ENCODE measurements at places on chromosomes 16 and 17. TPM values are rescaled to one million over a fixed set of nuclear protein-coding genes. Genes with fewer than 3 reads are reported as not detected.

Gene KREMEN2
- total RNA-seq, result not detected

Gene EVPL
- 0.16 TPM for total RNA-seq

Gene RAMP2
- 58.2 TPM for total RNA-seq

Gene TCAP
- total RNA-seq, result 0.64 TPM

Gene CDK5R1
- total RNA-seq, result 1.8 TPM

Gene PRSS8
- 0.51 TPM for total RNA-seq

Gene EVI2A
- 16.4 TPM for total RNA-seq

Gene DOC2B
- total RNA-seq, result 41.5 TPM

Gene KRT20
- total RNA-seq, result 1.2 TPM

Gene NEUROD2
- total RNA-seq, result not detected

Gene EDC4
- 41.3 TPM for total RNA-seq

Gene CCL4
- 25.3 TPM for total RNA-seq

Gene PLXDC1
- total RNA-seq, result 6.3 TPM

GRCh38 chr16:11699234-11699894, 31.1 kb downstream of the SNN start:
- DNase-seq, result no peak

- no peak for DNase-seq
Observed at GRCh38 chr17:67578142-67578457, 139.6 kb upstream of the NOL11 start.

DNA sequence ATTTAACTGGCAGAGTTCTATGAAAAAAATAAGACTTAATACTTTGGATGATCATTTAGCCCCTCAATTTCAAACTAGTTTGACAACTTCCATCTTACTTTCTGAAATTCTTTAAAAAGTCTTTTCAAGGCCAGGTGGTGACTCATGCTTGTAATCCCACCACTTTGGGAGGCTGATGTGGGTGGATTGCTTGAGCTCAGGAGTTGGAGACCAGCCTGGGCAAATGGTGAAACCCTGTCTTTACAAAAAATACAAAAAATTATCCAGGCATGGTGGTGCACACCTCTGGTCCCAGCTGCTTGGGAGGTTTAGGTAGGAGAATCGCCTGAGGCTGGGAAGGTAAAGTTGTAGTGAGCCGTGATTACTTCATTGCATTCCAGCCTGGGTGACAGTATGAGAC, 154.4 kb downstream of the TANC2 start:
- no peak for DNase-seq

DNA sequence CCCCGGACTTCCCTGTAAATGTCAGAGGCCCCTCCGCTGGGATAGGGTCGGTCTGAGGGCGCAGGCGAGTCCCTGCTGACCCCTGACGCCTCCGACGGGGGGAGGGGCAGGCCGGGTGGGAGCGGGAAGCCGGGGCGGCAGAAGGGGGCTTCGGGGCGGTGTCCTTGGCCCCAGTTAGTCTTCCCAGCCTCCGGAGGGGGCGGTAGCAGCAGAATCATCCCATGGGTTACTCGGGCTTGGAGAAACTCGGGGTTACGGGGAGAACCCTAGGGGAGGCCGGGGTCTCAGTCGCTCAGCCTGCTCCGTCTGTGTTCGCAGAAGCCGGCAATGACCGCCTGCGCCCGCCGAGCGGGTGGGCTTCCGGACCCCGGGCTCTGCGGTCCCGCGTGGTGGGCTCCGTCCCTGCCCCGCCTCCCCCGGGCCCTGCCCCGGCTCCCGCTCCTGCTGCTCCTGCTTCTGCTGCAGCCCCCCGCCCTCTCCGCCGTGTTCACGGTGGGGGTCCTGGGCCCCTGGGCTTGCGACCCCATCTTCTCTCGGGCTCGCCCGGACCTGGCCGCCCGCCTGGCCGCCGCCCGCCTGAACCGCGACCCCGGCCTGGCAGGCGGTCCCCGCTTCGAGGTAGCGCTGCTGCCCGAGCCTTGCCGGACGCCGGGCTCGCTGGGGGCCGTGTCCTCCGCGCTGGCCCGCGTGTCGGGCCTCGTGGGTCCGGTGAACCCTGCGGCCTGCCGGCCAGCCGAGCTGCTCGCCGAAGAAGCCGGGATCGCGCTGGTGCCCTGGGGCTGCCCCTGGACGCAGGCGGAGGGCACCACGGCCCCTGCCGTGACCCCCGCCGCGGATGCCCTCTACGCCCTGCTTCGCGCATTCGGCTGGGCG, 542 bp downstream of the GUCY2D start:
- peak; percentile 73 for DNase-seq

- no peak for DNase-seq
Observed at GRCh38 chr17:7858522-7858810, 663 bp downstream of the CYB5D1 start.

DNA sequence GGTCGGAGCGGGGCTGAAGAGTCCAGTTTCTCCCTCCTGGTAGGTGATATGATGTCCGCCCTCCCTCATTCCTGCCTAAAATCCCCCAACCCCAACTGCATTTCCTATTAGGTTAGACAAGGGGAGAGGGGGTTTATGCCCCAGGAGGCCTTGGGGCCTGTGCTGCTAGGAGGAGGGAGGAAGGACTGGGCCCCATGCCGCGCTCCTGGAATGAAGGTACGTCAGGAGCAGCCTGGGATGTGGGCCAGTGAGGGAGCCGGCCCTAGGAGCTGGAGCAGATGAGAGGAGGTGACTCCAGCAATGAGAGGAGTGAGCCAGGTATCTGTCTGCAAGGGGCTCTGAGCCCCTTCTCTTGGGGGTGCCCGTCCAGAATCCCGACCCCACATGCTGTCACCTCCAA, 46.9 kb upstream of the CDC42EP4 start:
- DNase-seq, result no peak

DNA sequence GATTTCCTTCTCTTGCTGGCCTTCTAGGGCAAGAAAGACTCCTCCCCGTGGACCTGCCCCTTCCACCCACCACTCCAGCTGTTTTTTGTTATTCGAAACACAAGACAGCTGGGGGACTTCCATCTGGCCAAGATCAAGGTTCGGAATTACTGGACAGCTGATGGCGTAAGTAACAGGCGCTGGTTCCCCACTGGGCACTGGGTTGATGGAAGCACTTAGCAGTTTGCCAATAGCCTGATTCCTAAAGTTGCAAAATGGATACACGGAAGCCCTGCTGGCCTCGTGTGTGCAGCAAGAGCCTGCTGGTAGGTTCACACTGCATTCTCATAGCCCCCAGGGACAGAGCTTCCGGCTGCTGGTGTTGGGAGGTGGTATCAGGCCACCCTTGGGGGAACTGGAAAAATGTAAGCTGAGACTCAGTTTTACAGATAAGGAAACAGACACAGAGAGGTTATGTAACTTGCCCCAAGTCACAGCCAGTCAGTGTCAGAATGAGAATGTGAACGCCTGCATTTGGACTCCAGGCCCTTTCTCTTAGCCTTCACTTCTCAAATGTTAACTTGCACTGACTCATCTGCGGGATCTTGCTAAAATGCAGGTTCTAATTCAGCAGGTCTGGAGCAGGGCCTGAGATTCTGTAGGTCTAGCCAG, 171.7 kb downstream of the KATNIP start:
- no peak for DNase-seq

DNA sequence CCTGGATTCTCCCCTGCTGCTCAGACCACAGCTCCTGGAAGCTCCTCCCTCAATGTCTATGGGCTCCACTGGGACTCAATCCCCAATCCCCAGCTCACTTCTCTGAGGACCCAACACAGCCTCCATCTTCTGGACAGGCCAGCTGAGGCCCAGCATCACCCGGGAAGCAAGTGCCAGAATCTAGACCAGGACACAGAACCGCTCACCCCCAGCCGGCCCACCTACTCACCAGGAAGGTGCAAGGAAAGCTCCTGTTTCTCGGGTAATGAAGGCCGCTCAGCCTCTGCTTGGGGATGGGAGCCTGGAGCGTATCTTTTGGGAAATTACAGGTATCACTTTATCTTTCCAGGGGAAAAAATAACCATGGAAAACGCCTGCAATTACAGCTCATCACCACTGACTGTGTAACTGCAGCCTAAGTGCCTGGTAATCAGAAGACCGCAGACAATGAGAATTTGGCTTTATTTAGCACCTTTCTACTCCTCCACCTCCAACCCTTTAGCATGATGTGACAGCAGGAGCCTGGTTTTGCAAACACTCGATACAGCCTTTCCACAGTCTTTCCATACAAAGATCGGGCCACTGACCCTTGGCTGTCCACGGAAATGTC, 49.6 kb upstream of the RPL38 start:
- peak; percentile 24 for DNase-seq

GRCh38 chr17:49082231-49082630, 50.3 kb upstream of the B4GALNT2 start:
- no peak for DNase-seq

GRCh38 chr16:74586948-74587347, 20.0 kb downstream of the GLG1 start:
- no peak for DNase-seq

- no peak for DNase-seq
Observed at GRCh38 chr17:28521311-28522085, 15.3 kb downstream of the FOXN1 start.

- DNase-seq, result no peak
Observed at GRCh38 chr17:65365169-65365568, 196.3 kb downstream of the AXIN2 start.

DNA sequence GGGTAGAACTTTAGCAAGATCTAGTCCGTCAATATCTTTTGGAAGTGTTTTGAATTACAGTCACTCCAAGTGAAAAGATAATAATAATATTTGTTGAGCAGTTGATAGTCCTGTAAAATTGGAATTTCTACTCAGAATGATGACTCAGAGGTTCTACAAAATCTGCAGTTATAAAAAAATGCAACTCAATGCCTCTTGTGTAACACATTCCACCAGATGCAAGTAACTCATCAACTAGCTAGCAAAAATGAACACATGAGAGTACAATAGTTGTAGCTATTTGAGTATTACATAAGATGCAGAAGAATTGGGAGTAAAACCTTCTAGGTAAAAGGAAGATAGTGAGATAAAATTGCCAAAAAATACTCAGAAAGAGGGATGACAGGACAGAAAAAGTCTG, 177.2 kb downstream of the CDH8 start:
- DNase-seq, result no peak

GRCh38 chr16:11639925-11640899, 28.0 kb upstream of the SNN start:
- DNase-seq, result no peak

DNA sequence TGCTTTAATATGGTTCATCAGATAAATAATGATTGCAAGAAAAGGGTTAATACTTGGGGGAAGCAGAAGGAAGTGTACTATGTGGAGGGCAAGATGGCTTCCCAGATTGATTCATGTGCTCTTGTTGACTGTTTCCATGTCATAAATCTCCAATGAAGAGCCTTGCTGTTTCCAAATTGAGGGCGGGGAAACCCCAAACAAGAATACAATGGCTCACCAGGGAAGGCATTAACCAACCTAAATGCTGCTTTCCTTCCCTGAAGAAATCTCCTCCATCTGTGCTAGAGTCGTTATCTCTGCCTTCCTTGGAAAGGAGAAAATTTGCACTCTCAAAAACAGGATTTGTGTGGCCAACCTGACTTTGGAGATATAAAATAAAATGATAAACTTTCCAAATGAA, 28.0 kb upstream of the CDH13 start:
- DNase-seq, result no peak

- DNase-seq, result no peak
Observed at GRCh38 chr17:40436636-40437035, 6.6 kb upstream of the IGFBP4 start.

- no peak for DNase-seq
Observed at GRCh38 chr17:76422406-76422805, 30.5 kb downstream of the UBE2O start.

GRCh38 chr17:60065867-60066266, 12.9 kb downstream of the HEATR6 start:
- no peak for DNase-seq

DNA sequence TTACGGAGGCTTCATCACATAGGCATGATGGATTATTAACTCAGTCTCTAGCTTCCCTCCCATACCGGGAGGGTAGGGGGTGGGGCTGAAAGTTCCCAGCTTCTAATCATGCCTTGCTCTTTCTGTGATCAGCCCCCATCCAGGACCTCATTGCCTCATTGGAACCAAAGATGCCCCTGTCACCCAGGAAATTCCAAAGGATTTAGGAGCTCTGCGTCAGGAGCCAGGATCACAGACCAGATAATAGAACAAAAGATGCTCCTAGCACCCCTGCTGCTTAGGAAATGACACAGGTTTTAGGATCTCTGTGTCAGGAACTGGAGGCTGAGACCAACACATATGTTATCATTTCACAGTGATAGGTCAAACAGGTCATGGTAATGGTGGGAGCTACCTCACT, 9.7 kb downstream of the USB1 start:
- DNase-seq, result no peak

DNA sequence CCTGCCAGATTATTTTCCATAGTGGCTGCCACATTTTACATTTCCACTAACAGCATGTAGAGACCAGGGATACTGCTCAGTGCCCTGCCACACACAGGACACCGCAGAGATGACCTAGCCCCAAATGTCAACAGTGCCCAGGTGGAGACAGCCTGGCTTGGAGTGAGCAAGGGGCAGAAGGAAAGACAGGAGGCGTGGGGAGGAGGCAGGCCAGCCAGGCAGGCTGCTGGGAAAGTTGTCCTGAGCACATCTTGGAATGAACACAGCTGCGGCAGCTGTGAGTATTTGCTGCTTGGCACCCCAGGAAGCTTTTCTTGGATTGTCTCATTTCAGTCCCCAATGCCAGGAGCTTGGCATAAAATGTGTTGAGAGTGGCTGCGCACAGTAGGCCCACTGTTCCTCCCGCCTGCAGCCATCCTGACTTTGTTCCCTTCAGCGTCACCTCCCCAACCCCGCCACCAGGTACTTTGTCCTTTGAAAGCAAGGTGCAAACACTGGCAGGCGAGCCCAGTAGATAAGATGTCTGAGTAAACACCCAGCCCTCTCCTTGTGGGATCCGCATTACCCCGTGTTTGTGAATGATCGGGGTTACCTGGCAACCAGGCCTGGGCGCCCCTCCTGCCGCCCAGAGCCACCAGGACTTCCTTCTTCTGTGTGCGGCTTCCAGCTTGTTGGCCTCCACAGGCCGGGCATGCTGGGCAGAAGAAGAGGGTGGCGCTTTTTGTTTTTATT, 114.0 kb downstream of the CMIP start:
- DNase-seq, result no peak

- DNase-seq, result no peak
Observed at GRCh38 chr16:473046-474043, 47.9 kb downstream of the RAB11FIP3 start.

DNA sequence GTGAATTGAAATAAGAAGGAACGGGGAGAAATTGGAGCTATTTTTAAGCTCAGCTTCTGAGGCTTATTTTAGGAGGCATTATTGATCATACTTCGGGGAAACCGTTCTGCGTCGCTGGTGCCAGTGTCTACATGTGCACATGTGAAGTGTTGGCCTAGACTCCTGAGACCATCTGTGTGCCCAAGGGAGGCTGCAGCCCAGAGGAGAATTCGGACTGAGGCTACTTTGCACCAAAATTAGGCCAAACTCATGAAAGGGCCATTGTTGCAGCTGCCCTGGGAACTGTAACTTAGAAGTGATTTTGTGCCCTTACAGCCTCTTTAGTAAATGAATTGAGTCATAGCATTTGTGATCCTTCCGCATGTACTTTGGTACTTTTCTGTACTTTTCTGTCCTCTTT, 102.0 kb upstream of the NOL11 start:
- DNase-seq, result peak; percentile 20

DNA sequence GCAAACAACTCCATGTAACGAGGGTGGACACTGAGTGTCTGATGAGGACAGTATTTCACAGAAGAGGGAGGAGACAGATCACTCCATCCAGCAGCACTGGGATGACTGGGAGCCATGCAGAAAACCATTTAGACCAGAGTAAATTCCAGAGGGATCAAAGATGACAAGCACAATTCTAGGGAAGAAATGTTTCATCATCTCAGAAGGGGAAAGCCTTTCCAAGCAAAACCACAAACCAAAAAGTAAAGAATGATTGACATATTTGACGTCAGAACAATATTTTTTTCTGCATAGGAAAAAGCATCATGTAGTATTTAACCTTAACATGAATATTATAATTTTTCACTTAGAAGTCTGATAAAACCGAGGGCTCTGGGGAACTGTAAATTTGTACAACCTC, 4.8 kb downstream of the DNASE1 start:
- DNase-seq, result no peak

All from mesenteric fat pad (tissue), 1 donor.